ENCODE measurements at places on chromosomes 1 and 21. TPM values are rescaled to one million over a fixed set of nuclear protein-coding genes. Genes with fewer than 3 reads are reported as not detected.

Gene FCRL4
- polyA plus RNA-seq, result not detected

GRCh38 chr21:8988696-8989095, 1532.7 kb upstream of the TPTE start:
- no peak for DNase-seq

- DNase-seq, result no peak
Measured at GRCh38 chr21:30257773-30258172, 25.0 kb downstream of the KRTAP24-1 start.

- peak; percentile 8 for DNase-seq
Measured at GRCh38 chr1:150765296-150765976, at the start of gene CTSS. Gene CTSS, minus strand, starts transcription at chr1:150765778. Its CDS starts 1,015 bp downstream, at chr1:150764763.

All from BJ (cell line).